ENCODE measurements at places on chromosomes 11 and 22. TPM values are rescaled to one million over a fixed set of nuclear protein-coding genes. Genes with fewer than 3 reads are reported as not detected.

RFPL1 gene
- total RNA-seq, result not detected

CALCB gene
- 0.09 TPM for total RNA-seq

OR5F1 gene
- total RNA-seq, result not detected

RBM7 gene
- 27.8 TPM for total RNA-seq

OR5A1 gene
- total RNA-seq, result not detected

CD3D gene
- total RNA-seq, result not detected

Data from A549 treated with RU486 at 1 μM for 4 hours (cell line).